Fibroblast of the conjunctiva (primary cell): ENCODE measurements at places on chromosomes 1 and 21.
A peak's percentile ranks its signal among the peaks of the same experiment; 100 is the strongest.

DNA sequence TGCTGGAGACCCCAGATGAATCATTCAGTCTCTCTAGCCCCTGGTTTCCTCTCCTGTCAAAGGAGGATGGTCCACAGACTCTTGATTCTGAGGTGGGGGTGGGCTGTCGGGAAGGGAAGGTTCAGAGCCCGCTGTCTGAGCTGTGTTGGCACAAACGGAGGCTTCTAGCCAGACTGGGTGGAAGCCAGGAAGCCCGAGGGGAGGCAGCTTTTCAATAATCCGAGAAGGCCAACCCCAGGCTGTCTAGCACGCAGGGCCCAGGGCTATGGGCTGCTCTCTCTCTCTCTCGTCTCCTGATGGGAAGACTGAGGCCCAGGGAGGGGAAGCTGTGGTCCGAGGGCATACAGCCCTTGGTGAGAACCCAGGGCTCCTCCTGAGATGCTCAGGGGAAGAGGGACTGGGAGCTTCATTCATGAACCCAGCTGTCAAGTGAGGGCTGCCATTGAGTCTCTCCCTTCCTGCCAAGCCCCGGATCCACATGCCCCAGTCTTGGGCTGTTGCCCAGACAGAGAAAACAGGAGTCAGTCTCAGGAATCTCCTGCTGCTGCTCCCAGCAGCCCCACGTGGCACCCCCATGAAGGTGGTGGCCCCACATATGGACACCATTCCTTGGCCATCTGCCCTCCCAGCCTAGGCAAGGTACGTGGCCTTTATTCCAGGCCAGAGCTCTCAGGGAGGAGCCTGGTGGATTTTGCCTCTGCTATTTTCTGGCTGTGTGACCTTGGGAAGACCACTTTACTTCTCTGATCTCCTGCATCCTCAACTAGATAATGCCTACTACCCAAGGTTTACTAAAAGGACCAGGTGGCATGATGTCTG lies 44.4 kb downstream of the RAP1GAP start:
- no peak for DNase-seq

DNA sequence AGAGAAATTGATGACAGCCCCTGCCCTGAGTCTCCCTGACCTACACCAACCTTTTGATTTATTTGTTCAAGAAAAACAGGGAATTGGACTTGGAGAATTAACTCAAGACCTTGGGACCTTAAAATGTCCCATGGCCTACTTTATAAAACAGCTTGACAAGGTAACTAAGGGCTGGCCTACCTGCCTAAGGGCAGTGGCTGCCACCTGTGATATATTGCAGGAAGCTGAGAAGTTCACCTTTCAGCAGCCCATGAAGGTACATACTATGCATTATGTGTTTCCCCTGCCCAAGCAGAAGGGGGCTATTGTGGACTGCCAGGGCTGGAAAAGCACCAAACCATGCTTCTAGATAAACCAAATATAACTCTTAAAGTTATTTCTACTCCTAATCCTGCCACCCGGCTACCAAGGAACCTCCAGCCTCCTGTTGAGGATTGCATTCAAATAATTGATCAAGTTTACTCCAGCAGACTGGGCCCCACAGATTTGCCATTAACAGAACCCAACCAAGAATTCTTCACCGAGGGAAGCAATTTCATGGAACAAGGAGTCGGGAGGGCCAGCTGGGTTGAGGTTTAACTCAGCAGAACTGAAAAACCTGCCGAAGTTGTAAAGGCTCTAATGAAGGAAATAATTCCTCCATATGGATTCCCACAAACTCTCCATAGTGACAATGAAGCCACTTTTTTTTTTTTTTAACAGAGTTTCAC lies 28.2 kb downstream of the LACTBL1 start:
- DNase-seq, result no peak

DNA sequence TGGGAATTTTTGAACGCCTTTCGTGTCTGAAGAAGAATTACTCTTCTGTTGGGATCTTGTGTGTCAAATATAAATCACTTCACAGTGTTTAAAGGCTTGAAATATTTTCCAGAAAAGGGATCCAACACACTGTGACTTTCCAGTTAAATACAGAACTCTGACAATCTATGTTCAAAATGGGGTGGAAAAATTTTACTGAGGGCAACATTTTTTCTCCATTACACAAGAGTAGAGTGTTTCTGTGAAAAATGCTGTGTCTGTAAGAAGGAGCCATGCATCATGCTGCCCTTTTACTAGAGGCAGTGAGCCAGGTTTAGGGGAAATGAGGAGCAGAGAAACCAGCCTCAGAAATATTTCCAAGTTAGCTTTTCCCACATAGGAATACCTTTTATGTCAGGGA lies 86.5 kb downstream of the VPS13D start:
- DNase-seq, result no peak

DNA sequence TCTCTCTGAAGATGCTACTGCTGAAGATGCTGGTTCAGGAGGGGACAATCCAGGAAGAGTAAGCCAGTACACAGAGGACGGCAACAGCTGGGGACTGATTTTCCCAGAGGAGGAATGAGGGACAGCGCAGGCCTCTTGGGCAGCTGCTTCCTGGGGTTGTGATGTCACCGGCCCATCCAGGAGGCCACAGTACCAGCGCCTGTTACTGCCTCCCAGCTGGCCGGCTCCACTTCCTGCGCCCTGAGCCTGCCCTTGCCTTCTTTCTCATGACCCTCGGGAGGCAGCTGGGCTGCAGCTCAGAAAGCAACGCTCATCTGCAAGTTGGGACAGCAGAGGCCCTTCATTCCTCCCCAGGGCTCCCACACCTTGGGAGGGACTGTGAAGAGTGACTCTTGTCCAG lies 21.9 kb upstream of the ID3 start:
- no peak for DNase-seq

DNA sequence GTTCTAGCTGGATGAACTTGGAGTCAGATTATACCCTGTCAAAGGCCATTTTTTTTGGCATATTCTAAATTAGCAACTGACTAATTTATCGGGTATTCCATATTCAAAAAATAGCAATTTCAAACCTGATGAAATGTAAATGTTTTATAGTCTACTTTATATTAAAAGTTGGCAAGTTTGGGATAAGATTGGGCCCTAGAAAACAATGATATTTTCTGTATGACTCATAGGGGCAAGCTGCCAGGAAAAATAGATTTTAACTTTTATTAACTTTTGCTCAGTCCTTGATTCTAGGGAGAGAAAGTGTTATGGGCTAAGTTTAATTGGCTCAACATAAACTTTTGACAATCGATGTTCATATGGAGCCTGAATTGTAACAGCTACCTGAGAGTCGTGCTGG lies 576.9 kb upstream of the B3GALT2 start:
- no peak for DNase-seq

- no peak for DNase-seq
Measured at GRCh38 chr1:1782399-1783221, 4.3 kb upstream of the NADK start.

GRCh38 chr1:40877698-40878097 lies 15.5 kb upstream of the CITED4 start:
- peak; percentile 81 for DNase-seq

DNA sequence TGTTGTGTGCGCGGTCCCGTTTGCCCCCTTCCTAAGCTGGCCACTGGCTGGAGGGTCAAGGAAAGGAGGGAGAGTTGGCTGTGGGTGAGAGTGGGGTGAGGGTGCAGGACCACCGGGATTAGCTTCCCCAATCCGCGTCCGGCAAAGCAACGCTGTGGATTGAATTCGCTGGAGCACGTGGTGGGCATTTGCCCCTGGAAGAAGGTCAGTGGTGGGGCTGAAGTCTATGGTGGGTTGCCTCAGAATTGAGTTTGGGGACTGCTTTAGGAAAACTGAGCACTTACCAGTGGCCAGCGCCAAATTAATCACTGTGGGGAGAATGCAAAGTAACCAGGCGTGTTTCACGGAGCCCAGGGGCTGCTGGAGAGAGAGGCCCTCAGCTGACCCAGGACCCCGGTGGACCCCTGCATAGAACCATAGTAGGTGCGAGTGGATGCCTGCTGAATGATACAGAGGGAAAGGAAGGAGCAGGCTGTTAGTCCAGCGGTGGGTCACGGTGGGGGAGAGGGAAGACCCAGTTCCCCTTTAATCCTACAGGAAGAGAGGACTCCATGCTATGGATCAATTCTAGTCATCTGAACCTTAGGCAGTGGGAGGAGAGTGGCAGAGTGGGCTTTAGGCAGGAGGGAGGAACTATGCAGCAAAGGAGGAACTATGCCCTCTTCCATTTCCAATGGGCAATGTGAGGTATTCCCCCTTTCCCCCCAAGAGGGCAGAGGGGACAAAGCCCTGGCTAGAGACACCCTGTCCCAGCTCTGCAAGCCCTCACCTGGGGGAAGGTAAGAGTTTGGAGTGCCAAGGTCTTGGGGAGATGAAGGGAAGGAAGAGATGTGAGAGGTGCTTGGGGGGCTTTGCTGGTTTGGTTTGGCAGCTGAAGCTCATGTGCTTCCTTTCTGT lies 1.2 kb downstream of the TNFRSF8 start:
- no peak for DNase-seq

DNA sequence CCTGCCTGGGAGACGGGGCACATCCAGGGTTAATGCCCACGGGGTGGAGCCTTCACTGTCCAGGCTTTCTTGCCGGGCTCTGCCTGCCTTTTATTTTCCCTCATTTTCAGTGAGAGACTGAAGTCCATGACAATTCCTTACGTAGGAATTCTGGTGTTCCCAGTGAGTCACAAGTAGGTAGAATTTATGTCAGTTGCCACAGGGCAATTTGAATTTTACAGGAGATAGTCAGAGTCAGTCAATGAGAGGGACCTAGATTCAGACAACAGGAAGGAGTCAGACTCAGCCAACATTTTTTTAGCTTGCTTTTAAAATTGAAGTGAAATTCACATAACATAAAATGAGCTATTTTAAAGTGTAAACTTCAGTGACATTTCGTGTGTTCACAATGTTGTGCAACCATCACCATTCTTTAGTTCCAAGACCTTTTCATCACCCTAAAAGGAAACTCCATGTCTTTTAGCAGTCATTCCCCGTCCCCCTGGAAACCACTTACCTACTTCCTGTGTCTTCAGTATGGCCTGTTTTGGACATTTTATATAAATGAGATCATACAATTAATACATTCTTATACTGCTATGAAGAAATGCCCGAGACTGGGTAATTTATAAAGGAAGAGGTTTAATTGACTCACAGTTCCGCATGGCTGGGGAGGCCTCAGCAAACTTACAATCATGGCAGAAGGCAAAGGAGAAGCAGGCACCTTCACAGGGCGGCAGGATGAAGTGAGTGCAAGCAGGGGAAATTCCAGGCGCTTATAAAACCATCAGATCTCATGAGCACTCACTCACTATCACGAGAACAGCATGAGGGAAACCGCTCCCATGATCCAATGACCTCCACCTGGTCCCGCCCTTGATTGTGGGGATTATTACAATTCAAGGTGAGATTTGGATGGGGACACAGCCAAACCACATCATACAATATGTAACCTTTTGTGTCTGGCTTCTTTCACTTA lies 14.6 kb downstream of the AJAP1 start:
- DNase-seq, result no peak

DNA sequence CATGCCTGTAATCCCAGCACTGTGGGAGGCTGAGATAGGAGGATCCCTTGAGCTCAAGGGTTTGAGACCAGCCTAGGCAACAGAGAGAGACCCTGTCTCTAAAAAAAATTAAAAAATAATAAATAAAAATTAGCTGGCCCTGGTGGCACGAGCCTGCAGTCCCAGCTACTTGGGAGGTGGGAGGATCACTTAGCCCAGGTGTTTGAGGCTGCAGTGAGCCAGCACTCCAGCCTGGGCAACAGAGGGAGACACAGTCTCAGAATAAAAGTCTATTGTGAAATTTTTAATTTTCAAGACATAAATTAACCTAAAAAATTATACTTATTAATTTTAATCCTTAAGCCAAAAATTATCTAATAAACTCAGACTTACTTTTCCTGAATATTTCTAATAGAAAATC lies 131.2 kb upstream of the ZNHIT6 start:
- no peak for DNase-seq

- DNase-seq, result peak; percentile 95
Measured at GRCh38 chr1:14970115-14970798, 183.3 kb upstream of the TMEM51 start.

DNA sequence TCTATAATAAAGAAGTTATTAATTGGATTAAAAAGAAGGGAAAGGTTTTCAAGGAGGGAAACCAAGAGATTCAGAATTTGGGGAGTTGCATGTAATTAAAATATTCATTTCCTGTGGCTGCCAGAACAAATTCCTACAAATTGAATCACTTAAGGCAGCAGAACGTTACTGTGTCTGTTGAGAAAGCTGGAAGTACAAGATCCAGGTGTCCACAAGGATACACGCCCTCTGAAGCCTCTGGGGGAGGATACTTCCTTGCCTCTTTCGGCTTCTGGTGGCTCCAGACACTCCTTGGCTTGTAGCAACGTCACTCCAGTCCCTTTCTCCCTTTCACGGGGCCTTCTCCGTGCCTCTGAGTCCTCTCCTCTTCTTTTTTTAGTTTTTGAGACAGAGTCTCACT lies 67.9 kb downstream of the KAZN start:
- DNase-seq, result no peak

GRCh38 chr1:18385239-18385790 lies 95.4 kb upstream of the KLHDC7A start:
- DNase-seq, result no peak

DNA sequence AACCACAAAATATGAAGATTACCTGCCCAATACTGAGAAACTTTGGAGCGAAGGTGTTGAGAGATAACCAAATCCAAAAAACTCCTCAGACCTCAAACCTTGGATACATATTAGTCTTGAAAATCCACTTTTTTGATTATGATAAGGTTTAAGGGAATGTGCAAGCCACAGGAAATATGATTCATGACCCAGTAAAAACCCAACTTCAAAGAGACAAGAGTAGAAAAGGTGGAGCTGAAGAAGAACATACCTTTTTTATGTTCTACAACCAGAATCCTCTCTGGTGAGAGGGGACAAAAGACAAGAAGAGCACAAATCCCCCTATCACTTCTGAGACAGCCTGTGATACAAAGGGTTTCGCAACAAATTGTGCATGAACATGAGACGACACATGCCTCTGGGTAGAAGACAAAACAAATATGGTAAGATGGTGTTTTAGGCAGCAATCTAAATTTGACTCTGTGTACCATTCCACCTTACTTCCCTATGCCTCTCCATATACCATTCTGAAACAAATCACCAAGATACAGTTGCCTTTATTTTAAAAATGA lies 37.3 kb downstream of the COL24A1 start:
- no peak for DNase-seq

DNA sequence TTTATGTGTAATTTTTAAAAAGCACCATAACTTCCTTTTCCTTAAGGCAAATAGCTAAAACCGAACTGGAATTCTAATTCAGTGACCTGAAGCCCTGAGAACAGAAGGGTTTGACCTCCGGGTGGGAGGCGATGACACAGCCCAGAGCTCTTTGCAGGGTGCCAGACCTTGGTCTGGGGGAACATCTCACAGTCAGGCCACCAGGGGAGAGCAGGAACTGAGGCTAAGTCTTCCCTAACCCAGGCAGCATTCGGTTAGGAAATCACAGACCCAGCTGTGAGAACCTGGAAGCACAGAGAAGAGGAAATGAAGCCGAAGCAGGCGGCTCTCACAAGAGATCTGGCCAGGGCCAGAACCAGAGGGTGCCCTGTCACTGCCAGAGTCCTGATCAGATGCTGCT lies 444.8 kb downstream of the TTLL7 start:
- DNase-seq, result no peak
